CD4-positive, alpha-beta T cell treated with Interleukin-2 at 100 ng/mL for 4 hours (primary cell): ENCODE measurements at places on chromosomes 6 and 20.

DNA sequence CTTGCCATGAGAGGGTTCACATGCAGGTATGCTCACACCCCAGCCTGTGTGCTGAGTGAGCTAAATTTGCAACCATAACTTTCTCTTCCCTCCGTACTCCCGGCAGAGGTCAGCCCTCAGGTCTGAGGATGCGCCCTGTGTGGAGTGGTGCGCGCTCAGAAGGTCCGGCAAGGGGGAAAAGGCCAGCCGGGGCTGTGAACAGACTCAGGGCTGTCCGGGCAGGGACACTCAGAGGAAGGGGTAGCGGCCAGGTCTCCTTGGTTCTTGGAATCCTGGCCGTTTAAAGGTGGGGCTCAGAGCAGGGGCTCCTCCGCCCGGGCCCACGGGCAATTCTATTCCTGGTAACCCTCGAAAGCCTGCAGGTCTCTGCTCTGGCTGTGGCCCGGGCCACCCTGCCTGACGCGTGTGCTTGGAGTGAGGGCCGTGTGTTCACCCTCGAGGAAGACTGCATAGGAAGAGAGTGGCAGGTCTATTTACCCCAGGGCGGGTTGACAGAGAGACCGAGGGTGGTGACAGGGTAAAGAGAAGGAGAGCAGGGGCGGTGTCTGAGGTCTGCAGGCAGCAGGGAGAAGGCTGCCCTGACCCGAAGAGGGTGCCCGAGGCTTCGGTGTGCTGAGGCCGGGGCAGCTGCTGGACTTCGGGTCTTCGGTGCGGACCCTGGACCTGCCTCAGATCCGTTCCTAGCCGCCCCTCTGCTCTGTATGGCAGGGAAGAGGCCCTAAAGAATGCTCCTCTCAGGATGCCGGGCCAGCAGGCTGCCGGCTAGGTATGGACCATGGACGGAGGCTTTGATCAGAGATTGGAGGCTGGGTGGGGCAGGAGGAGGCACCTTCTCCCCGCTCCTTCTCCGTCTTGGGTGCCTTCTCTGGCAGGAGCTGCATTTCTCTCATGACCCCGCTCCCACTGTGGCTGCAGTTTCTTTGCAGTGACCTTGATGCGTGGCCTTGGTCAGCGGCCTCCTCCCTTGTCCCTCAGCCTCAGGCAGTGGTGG, 131.1 kb upstream of the ARMC2 start:
- no peak for DNase-seq

DNA sequence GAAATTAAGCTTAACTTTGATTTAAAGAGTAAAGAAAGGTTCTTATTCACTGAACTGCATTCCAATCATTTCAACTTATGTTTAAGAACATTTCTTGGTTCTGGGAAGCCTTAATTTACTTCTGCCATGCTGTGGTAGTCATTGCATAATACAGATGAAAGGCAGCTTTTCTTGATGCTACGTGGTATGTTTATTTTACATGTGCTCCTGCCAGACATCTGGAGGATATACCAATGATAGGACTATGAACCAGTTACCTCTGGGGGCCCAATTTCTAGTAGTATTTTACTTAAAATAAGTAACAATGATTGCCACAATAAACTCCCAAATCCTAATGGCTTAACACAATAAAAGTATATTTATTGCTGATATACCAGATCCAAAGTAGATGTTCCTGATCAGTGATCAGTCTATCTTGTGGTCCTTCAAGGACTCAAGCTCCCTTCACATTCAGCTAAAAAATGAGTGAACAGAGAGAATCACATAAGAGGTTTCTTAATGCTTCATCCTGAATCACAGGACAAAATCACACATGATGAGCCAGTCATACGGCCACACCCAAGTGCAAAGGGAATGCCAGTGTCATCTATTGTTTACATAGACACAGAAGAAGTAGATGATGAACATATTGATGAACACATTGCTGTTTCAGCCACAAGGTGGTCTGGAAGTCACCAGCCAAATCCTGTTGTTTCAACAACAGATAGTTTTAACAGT, 56.5 kb upstream of the CCN2 start:
- no peak for DNase-seq

DNA sequence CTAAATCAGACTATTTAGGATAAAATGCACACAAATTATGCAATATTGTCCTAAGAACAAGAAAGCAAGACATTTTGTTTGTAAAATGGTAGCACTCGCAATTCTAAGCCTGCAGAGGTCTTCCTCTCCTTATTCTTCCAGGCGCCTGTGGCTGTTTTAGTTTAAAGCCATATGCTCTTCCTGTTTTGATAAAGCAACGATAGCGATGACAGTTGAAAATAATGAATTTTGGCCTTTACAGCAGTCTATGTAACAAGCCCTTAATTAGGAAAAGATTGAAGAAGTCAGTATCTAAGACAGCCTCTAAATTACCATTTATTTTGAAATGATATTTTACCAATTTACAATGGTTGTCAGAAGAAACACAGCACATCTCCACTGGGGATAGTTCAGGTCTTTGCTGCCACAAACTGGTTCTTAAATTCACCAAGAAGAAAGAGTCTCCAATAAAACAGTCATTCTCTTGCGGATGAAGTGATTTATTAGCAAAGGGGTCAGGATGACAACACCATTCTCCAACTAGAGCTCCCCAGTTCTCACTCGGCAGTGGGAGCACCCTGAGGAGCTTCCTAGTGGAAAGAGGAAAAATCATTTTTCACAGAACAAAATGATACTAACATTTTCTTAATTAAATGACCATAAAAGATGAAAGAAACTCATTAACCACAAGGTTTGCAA, 21.4 kb downstream of the UBE3D start:
- no peak for DNase-seq

DNA sequence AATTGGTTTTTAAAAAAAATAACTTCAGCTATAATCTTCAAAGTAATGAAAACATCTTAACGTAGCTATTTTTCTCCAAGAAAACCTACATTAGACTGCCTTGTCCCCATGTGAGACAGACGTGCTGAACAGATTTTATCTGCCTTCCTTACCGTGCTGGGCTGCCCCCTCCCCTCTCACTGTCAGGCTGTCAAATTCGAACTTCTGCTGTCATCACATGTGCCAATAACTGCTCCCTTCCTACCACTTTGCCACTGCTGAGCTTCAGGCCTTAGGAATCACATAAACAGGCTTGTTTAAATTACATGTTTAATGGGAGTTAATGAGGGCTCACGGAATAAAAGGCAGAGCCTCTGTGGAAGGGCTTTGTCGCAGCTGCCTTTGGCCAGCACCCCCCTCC, 77.0 kb upstream of the NHSL1 start:
- DNase-seq: no peak

- peak; percentile 70 for DNase-seq
These were observed 144.2 kb upstream of the TNFAIP3 start for GRCh38 chr6:137722749-137723272.

- DNase-seq: no peak
These were observed 83.0 kb upstream of the FAM184A start for GRCh38 chr6:119161438-119161837.

DNA sequence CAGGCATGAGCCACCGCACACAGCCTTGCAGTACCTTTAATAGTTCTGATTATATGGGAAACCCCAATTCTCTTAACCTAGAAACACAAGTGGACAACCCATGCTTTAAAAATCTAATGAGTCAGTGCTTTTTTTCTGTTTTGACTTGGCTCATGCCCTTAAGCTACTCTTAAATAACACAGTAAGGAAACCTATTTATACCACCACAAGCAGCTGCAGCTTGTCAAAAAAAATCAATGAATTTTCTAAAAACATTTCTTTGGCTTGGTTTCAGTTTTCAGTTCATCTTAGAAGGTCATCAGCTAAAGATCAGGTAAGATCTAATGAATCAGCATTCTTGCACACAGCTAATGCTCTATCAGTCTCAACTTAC, 124.1 kb upstream of the DST start:
- no peak for DNase-seq

- DNase-seq: no peak
These were observed 53.0 kb downstream of the ALDH8A1 start for GRCh38 chr6:134896910-134897309.
